T-helper 2 cell (primary cell): ENCODE measurements at places on chromosomes 5 and 9.

DNA sequence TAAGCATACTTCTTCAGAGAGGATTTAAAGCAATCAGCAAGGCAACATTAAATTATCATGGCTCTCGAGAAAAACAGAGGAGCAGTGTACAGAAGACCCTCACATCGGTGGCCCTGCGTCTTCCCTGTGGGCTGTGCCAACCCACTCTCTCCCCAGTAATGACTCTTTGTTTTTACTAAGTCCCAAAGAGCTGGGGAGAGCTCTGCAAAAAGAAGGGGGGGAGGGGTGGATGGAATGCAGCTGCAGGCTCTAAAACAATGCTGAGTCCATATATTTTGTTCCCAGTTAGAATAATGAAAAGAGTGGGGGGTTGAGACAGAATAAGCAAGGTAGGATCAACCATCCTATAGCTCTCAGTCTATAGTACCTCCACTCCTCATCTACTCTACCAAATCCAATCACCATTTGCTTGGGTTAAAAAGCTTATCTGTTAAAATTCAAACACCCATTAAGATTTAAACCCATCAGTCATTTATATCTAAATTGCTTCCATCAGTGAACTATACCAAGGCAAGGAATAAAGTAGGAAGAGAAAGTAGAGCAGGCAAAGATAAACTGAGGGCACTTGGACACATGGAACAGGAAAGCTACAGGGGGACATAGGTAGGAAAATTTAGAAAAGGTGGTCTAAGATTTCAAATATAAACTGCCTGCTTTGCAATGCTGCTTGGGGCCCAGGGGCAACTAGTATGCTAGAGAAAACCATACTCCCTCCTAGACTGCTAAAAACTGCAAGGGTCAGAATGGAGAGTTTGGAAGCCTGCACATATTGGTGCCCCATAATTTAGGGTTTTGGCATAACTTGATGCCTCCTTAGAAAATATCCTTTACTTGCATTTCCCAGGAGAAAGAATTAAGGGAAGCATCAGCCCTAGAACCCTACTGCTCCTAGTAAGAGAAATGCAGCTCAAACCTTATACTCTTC, 20.6 kb downstream of the ELL2 start:
- no peak for DNase-seq

GRCh38 chr5:154868702-154869101, 10.3 kb downstream of the CNOT8 start:
- no peak for DNase-seq

- no peak for DNase-seq
Measured at GRCh38 chr5:136135536-136135935, 2.9 kb downstream of the SMAD5 start.

DNA sequence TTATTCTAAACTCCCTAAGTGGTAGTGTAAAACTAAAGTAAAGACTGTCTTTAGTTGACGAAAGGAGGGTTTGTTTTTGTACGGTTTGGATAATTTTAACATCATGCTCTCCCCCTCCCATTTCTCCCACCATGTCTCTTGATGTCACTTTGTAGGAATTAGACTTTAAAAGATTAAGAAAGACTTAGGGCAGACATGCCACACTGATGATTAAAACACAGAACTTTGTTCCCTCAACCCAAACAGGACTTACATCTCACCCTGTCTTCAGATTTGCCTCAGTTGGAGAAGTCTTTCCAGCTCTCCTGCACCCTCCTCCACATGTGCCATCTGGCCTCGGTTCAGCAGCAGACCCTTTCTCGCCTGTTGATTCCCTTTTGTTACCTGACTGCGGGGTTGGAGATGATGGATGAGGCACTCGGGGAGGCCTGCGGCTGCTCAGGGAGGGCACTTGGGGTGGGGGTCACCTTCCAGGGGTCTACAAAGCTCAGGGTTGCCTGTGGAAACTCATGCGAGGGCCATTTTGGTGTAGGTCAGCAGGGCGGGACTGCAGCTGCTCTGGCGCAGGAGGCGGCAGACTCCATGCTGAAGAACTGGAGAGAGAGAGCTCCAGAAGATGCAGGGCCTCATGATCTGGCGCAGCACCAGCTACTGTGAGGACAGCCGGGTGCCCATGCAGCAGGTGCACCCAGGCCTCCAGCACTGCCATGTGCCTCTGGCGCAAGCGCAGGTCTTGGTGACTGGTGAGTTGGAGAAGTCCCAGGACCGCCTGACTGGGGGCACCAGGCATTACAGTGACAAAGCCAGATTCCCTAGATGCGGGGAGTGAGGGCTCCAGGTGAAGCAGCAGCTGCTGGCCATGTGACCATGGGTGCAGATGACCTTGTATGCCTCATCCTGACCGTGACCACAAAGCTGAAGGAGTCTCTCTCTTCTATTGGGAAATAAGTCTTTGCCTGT, 24.5 kb upstream of the EXOC3 start:
- DNase-seq: no peak

DNA sequence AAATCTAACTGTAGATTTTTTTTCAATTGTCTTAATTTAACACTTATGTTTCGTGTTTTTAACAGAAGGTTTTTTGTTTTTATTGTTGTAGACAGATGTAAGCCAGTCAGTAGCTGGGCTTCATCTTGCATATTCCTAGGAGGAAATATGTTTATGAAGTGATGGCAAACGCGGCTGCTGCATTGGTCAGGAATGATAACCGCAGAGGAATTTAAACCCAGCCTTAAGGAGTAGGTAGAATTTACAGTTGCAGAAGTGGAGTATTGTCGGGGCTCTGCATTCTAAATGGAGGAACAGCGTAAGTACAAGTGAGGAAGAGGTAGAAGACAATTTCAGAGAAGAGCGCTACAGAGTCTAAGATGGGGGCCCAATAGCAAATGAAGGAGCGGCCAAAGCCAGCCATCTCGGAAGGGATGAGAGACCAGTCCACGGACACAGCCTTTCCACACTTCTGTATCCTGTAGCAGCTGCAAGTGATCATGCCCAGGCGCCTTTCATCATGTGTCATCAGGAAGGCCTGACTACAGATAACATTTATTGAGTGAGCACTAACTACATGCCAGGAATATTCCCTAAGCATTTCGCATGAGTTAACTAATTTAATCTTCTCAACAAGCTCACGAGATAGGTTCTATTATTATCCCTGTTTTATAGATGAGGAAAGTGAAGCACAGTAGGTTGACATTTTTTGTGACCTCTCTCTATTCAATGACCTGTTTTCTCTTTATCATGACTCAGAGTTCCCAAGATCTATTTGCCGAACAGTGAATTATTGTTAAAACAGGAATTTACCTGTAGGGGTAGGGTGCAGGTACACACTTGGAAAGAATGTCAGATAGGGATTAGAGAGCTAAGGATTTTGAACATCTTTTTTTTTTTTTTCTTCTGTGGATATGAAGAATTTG, 38.1 kb downstream of the CMYA5 start:
- no peak for DNase-seq

GRCh38 chr5:43309637-43310036, 3.6 kb downstream of the HMGCS1 start:
- DNase-seq: no peak

DNA sequence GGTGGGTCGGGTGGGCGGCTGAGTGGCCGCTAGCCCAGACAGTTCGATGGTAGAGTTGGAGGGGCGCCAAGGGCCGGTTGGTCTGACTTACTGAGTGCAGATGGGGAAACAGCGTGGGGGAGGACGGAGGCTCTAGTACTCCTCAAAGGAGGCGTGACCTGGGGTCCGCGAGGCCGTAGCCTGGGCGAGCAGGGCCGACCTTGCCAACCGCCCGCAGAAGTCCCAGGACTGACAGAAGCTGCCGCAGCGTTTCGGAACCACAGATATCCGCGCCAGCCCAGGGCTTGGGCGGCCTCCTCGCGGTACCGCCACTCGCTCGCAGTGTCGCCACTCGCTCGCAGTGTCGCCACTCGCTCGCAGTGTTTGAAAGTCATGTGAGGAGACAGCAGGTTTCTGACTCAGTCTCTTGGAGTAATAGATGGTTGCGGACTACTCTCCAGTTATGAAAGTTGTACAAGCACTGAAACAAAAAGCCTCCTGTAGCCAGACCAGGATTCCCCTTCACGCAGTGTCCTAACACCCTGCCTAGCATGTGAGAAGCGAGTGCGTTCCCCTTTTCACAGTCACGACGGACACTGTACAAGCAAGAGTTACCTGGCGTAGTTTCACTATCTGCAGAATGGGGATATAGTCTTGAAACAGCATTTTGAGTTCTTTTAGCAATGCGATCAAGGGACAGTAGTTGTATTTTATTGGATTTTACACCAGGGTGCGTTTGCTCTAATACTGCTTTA, 674 bp downstream of the TMEM38B start:
- peak; percentile 19 for DNase-seq

GRCh38 chr5:4405614-4406219, 734.4 kb upstream of the ADAMTS16 start:
- no peak for DNase-seq

GRCh38 chr5:181207214-181207959, 2.4 kb upstream of the TRIM7 start:
- no peak for DNase-seq

DNA sequence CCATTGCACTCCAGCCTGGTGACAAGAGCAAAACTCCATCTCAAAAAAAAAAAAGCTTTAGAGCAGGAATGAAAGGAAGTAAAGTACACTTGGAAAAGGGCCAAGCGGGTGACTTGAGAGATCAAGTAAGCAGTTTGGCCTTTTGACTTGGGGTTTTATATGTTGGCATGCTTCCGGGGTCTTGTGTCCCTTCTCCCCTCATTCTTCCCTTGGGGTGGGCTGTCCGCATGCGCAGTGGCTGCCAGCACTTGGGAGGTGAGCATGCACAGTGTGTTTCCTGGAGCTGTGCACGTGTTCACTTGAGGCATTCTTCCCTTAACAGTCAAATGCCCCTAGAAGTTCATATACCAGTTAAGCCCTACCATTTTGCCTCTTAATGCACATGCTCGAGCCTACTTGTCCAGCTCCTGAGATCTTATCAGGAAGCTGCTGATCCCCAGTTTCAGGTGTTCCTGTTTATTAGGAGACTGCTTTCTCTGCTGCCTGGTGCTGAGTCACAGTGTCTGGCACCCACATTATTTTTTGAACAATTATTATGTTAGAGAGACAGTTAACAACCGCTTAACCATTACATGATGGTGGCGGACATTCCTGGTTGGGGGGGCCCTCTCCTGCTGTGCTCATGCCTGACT, 32.6 kb upstream of the PRRC2B start:
- no peak for DNase-seq

- DNase-seq: no peak
Measured at GRCh38 chr9:27818348-27818747, 245.1 kb upstream of the C9orf72 start.

DNA sequence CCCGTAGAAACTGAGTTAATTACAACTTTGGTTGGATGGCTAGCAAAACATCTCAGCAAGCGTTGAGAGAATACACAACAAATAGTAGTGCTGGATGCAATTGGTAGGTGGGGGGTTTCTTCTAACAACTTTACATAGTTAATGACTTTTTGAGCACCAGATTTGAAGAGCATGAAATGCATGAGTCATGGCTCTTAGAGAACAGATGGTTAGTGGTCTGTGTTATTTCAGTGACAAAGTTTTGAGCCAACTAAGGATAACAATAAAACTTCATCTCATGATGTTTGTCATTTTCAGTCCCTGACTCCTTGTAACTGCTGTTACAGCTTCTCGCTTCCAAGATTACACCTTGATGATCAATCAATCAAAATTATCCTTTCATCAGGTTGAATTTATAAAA, 399.0 kb upstream of the BRINP1 start:
- DNase-seq: no peak

DNA sequence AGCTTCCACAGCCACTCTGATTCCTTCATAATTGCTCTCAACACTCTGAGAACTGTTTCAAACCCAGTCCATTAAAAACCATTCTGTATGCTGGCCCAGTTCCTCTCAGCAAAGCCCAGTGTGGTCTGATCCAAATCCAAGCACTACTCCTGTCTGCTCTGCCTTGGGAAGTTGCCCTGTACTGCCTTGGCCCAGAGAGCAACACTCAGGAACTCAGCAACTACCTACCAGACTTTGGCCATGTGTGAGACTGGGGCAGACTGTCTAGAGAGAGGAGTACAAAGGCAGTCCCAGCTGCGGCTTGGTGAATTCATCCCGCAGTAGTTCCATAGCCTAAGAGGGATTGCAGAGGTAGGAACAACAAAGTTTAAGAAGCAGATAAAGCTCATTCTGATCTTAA, 214.4 kb downstream of the MCTP1 start:
- no peak for DNase-seq

- DNase-seq: no peak
Measured at GRCh38 chr9:124513376-124513994, 6.3 kb upstream of the NR5A1 start.

DNA sequence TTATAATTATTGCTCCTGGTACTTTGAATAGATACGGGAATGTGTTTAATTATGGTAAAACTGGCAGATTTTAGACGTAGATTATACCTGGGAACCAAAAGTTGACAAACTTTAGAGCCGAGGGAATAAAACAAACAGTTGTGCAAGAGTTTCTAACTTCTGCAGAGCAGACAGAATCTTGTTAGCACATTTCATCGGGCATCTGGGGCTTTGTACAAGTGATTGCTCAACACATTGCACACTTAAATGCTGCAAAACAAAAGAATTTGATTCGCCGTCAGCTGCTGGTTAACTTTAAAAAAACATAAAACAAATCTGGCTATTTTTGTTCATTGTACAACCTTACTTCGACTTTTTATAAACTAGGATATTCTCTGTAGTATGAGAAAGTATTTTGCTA, 398.1 kb downstream of the MAN2A1 start:
- no peak for DNase-seq

- DNase-seq: no peak
Measured at GRCh38 chr5:169943026-169943425, 37.3 kb downstream of the INSYN2B start.

GRCh38 chr9:20621471-20622329, 599 bp downstream of the MLLT3 start:
- peak; percentile 68 for DNase-seq

DNA sequence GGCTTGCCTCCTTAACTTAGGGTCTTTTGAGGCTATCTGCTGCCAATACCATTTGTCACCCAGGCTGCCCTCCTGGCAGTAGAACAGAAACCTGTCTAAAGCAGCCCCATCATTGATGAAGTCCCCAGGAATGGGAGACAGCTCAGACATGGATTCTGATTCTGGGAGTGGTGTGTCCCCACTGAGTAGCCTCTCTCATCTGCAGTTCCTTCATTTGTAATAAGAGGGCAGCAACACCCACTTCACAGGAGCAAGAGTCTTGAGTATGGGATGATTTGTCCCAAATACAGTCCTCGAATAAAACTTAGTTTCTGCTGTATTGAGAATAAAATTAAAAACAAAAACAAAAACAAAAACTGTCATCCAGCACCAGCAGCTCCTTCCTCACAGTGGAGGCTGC, 167.6 kb downstream of the ASTN2 start:
- DNase-seq: no peak

- DNase-seq: no peak
Measured at GRCh38 chr9:38144421-38144820, 75.4 kb upstream of the SHB start.

GRCh38 chr5:172904643-172905345, 54.4 kb upstream of the RPL26L1 start:
- DNase-seq: no peak

DNA sequence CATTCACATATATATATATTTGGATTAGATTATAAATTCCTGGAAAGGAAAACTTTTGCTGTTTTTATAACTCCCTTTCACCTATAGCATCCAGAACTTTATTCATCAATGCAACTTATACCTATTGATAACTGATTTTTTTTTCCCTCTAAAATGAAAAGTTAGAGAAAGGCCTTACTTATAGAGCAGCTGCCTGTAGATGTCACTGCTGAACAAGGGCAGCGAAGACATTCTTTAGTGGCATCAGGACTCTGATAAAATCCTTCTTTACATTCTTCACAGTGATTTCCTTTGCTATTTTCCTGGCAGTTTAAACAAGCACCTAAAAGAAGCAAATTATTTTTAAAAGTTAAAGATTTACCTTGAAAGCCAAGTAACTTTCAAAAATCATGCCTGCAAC, 32.3 kb upstream of the CDK5RAP2 start:
- DNase-seq: no peak
